ENCODE measurements at places on chromosomes 5 and 9. TPM values are rescaled to one million over a fixed set of nuclear protein-coding genes. Genes with fewer than 3 reads are reported as not detected.

DNA sequence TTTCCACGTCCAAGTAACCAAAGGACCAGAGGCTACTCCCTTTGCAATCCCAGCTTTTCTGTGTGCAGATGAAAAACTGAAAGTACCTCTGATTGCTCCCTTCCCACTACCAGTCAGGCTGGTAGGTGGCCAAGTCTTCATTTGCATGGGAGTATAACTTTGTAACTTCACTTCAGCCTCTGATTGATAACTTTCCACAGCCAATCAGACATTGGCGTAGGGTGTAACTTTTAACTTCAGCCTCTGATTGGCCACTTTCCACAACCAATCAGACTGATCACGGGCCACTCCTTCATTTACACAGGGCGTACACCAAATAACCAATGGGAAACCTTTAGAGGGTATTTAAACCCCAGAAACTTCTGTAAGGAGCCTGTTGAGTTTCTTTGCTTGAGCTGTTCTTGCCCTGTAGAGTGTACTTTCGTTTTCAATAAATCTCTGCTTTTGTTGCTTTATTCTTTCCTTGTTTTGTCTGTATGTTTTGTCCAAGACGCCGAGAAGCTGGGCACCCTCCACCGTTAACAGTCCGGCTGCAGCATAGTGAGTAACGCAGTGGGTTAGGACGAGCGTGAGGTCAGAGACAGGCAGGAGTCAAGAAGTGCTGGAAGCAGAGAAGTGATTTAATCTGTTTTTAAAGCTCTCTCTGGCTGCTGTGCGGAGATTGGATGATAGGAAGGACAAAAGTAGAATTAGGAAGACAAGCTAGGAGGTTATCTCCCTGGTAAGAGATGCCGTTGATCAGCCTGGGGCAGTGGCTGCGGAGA lies 3.5 kb upstream of the EXOSC2 start:
- DNase-seq = no peak

DNA sequence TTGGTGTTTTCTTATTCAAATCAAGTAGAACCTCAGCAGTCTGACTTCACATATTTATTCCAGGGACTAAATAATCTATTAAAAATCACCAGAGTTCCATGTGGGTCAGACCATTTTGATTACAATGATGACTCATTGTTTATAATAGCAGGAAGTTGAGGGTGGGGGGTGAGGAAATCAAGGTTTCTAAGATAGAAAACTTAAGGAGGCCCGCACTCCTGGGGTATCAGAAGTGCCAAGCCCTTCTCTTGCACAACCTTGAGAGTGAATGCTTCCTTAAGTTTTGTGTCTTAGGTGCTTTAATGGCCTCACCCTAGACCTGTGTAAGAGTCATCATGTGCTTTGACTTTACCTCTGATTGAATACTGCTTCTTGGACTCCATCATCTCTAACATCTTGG lies 31.9 kb upstream of the NPR3 start:
- DNase-seq = no peak

- no peak for DNase-seq
These were observed 2.3 kb upstream of the PTGDS start for GRCh38 chr9:136974817-136975535.

GRCh38 chr5:112012104-112012503 lies 255.1 kb upstream of the NREP start:
- no peak for DNase-seq

DNA sequence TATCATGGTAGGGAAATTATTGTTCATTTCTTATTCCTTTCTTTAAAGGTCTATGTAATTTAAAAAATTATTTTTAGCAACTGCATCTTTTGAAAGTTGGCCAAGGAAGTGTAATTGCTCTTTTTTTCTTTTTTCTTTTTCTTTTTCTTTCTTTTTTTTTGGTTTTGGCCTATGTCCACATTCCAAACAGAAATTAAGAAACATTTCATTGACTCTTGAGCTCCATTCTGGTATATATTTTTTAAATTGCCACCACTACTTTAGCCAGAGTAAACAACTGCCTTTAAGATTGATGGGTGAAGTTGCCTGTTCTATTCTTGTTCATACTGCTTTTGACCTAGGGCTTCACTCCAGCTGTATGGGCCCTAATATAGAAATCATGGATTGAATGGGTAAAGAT lies 75.8 kb upstream of the TMEM171 start:
- no peak for DNase-seq

GRCh38 chr5:35887321-35888100 lies 30.8 kb downstream of the IL7R start:
- DNase-seq = no peak

DNA sequence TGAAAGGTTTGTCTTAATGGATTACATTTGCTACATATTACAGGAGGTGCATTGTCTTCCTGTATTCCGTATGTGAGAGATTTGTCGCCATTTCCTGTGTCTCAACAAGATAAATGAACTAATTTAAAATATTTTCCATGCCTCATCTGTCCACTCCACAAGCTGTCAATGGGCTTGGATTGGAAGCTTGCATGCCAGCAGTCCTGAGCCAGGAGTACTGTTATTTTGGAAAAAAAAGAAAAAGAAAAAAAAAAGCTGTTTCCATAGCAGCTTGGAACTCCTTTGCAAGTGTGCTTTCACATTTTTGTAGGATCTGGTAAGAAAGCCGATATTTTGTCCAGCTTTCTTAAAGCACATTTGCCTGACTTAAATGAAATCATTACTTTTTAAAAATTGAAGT lies 330.8 kb downstream of the KDM4C start:
- DNase-seq = no peak

GRCh38 chr5:139012176-139012575 lies 137.0 kb upstream of the LRRTM2 start:
- DNase-seq = no peak

DNA sequence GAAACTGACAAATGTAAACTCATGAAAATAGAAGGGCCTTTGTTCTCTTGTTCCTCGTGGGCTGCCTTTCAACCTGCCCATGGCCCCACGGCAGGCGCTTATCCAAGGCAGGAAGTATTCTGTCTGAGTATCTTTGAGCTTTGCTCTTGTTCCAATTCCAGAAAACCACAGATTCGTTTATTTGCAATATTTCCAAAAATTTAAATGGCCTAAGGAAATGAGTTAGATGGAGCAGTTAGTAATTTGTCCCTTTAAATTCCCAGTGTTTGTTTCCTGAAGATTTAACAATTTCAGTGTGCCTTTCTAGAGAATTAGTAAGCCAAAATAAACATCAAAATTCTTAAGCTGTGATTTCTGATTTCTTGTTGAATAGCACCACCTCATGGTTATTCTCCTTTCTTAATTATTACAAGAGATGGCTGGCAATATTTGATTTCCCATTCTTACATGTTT lies 299.4 kb upstream of the RASA1 start:
- DNase-seq = no peak

GRCh38 chr5:123505633-123506032 lies 6.3 kb upstream of the CSNK1G3 start:
- DNase-seq = no peak

- no peak for DNase-seq
These were observed 7.1 kb upstream of the RPS23 start for GRCh38 chr5:82285206-82285605.

DNA sequence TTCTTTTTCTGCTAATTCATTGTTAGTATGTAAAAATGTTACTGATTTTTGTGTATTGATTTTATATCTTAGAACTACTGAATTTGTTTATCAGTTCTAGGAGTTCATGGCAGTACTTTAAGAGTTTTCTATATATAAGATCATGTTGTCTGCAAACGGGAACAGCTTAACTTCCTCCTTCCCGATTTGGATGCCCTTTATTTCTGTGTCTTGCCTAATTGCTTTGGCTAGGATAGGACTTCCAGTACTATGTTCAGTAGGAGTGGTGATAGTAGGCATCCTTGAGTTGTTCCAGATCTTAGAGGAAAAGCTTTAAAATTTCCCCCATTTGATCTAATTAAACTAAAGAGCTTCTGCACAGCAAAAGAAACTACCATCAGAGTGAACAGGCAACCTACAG lies 20.1 kb downstream of the RCL1 start:
- no peak for DNase-seq

- no peak for DNase-seq
These were observed 29.8 kb upstream of the HMCN2 start for GRCh38 chr9:130235558-130236435.

DNA sequence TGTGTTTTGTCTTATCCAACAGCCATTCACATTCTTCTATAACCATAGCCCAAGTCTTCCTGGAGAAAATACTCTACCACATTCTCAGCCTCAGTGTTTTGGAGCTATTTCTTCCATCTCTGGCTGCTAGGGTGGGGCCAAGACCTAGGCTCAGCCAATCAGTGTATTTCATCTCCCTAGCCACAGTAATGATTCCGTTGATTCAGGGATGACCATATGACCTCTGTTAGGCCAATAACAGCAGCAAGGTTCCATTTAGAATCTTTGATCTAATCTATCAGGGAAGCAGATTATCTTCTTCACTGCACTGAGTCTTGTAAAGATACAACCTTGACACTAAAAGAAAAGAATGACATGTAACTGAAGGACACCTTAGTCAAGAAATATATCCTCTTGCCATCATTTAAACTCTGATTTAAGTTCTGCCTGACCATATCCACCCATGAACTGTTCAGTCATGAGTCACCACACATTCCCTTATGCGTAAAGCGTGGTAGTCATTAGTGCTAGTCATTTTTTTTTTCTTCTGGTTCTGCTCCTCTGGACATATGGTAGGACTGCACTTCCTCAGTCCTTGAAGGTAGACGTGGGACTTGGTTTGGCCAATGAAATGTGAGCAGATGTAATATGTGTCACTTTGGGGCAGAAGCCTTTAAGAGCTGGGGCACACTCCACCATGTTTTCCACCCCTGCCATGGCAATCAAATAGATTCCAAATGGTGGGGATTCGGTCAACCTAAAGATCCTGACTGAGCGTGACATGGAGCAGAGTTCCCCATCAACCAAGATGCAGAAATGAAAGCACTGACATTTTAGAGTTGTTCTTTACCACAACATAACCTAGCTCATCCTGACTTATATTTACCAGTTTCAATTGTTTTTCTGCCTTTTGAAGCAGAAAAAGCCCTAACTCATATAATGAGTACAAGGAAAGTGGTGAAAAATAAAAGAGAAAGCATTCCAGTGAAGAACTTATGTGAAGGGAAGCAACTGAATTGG lies 12.7 kb upstream of the PRELID2 start:
- no peak for DNase-seq

- no peak for DNase-seq
These were observed 41.7 kb upstream of the TMEM250 start for GRCh38 chr9:136160381-136160841.

DNA sequence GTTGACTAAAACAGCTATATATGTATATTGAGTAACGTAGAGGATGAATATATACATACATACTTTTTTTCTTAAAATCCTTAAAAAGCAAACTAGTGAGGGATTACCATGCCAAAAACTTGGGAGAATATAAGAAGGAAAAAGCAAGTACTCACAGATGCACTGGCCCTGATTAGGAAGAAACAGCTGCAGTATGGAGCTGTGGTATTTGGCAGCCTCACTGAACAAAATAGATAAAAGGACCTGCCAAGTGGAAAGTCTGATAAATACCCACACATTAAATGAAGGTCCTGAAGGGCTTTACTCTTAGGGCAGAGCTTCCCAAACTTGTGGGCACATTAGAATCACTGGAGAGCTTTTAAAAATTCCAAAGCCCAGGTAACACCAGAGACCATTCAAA lies 80.6 kb downstream of the FEM1C start:
- no peak for DNase-seq

NR6A1 gene
- total RNA-seq = 2.2 TPM
